ENCODE measurements at places on chromosomes 16 and 17.

DNA sequence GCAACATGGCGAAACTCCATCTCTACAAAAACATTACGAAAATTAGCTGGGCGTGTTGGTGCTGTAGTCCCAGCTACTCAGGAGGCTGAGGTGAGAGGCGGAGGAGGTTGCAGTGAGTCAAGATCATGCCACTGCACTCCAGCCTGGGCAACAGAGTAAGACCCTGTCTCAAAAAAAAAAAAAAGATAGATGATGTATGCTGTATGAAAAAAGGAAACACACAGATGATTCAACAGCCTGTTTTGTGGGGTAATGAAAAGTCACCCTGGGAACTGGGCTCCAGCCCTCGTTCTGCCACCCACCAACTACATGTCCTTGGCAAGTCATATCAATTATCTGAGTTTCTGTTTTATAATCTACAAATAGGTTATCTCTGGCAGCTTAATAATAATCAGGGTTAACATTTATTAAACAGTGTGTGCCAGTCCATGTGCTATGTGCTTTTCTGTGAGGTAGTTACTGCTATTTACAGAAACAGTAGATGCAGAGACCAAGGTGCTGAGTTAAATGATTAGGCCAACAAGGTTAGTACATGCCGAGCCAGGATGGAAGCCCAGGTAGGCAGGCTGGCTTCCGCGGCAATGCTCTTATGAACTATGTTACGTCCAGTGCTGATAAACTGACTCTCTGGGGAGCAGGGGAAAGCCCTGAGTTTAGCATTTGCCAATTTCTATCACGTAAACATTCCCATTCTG lies 1.1 kb downstream of the G6PC1 start:
- no peak for DNase-seq

GRCh38 chr17:77476498-77476897 lies 335.7 kb downstream of the SEC14L1 start:
- DNase-seq: no peak

DNA sequence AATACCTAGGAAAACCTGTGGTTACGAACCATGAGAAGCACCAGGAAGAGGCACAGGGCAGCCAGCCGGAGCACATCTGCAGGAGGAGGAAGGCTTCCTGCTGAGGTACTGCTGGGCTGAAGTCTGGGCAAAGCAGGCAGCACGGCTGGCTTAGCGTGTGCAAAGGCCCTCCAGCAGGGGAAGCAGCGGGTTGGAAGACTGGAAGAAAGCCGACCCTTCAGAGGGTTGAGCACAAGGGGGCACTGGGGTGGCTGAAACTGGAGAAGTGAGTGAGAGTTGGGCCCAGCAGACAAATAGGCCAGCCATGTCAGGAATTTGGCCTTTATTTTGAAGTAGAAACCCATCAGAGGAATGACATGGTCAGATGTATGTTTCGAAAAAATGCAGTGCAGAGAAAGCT lies 12.1 kb upstream of the HSD3B7 start:
- DNase-seq: no peak

DNA sequence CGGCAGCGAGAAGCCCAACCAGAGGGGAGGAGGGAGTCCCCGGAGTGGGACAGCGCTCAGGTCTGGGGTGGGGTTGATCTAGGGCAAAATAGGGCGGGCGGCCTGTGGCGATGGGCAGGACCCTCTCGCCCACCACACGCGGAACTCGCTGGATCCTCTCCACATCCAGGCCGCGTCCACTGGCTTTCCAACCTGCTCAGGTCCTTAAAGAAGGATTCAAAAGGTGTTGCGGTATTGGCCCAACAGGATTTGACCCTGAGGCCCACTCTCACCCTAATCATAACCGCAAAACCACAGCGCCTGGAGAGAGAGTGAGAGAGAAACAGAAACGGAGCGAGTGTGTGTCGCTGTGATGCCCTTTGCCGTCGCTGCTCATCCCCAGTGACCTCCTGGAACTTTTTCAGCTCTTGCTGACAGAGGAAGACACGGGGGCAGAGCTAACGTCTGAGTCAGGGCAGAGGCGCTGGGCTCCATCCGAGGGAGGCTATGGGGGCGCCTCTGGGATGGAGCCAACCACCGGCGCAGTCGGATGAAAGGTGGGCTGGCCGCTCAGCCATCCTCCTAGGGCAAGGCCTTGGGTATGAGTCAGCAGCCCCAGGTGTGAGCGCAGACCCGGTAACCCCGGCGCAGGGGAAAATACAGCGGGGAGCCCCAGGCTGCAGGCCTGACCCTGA lies 16.7 kb upstream of the OR1F1 start:
- DNase-seq: no peak

DNA sequence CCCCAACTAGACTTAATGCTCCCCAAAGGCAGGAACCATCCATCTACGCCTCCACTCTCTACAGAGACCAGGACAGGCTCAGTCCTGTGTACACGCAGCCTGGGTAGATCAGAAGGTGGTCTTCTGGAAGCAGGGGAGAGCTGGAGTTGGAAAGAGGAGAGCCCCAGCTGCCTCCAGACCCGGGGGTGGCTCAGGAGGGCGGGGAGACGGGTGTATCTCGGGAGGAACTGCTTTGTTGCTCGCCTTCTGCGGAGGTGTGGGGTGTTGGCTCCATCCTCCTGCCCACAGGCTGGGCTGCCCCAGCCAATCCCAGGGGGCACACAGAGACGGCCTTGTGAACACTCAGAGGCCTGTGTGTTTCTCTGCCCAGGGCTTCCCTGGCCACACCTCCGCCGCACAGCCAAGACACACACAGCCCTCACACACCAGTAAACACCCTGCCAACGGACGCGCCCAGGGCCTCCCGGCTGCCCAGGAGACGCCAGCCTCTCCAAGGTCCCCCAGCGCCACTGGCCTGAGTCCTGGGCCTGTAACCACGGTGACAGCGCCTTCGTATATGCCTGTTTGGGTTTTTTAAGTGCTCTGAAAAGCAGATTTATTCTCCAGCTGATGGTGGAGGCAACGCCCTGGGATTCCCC lies 143.4 kb upstream of the CDC42EP4 start:
- DNase-seq: no peak

DNA sequence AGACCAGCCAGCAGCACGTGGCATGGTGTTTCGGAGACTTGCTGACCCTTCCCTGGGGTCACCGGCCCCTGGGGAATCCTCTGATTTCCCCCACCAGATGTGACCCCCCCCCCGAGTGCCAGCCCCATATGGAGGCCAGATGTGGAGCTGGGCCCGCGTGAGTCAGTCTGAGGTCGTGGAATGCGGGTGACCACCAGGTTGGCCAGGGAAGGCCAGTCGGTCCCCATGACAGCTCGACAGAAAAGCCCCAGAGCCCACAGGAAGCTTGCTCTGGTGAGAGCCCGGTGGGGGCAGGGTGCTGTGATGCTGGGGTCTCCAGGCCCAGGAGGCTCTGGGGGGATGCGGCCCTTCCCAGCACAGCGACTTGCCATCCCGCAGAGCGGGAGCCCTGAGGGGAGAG lies 209.0 kb downstream of the NTN1 start:
- DNase-seq: no peak

DNA sequence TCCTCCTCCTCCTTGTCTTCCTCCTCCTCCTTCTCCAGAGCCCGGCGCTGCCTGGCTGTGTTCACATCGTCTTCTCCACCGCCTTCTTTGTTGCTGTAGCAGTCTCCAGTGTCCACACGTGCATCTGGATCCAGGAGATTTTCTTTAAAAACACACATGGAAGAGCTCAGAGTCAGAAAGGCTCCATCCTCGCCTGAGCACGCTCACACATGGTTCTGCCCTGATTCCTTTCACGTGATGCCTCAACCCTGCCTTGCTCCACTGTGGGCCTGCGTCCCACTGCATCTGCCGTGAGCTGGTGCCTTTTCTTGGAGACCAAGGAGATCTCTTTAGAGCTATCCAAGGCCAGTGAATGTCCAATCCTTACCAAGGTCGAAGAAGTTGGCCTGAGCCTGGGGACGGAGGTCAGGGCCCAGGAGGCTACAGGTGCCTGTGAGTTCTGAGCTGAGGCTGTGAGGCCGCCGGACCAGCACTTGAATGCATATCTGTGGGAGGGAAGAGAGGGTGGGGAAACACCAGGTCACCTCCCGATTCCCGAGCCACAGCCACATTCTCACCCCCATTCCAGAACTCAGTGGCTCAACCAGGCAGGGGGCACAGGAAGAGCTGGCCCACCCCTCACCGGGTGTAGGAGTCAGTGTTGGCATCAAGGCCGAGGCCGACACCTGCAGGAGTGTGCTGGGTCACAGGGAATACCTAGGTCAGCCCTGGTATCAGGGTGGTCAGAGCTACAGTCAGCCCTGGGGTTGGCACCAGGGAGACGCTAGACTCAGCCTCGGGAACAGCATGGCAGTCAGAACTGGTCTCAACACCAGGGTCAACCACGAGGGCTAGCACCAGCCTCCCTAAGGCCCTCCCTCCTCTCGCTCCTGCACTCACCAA lies 37.6 kb downstream of the HASPIN start:
- DNase-seq: no peak

DNA sequence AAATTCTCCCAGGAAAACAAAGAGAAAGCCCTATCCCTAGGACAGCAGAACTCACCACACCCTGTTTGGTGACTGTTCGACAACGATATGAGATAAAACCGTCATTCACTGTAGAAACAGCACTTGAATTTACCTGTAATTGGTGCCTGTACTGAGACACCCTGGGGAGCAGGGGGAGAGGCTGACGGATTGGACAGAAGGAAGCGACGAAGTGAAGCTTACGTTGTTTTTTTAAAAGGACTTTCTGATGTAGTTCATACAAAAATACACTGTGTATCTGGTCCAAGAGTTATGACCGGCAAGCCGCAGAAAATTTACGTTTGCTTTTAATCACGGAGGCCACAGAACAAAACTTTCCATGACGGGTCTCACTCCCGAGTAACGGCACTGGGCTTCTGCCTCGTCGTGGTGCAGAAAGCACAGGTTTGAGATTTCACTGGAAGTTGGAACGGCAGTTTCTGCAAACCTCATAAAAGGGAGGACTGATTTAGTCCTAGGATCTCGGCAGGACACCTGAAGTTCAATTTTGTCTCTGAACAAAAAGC lies 9.7 kb downstream of the NXN start:
- DNase-seq: no peak

GRCh38 chr17:39212841-39213480 lies 12.8 kb downstream of the STAC2 start:
- no peak for DNase-seq

GRCh38 chr17:60231691-60232090 lies 81.9 kb downstream of the CA4 start:
- no peak for DNase-seq
